ENCODE measurements at places on chromosomes 16 and 17. TPM values are rescaled to one million over a fixed set of nuclear protein-coding genes. Genes with fewer than 3 reads are reported as not detected.

PPM1E gene
- total RNA-seq, result not detected

CCL5 gene
- total RNA-seq, result not detected

DPEP3 gene
- not detected for total RNA-seq

SHISA9 gene
- total RNA-seq, result not detected

DNA sequence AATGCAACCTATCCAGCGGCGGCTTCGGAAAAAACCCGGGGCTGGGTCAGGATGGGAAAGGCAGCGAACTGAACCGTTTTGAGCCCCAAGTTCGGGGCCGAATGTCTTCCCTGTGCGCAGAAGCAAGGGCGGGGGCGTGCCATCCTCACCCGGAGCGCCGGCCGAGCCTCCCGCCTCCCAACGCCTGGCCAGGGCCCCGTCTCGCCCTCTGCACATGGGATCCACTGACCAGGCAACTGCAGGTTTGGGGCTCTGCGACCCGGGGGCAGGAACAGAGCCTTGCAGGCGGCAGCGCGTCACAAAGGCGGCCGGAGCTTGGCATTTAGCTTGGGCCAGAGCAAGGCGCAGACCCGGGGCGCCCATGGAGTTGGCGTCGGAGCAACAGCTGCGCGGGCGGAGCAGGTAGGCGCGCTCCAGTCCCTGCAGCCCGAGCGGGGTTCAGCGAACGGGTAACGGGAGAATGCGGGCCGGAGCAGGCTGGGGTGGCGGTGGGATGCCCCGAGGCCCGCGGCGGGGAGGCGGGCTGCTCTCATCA is at the start of gene FBXO39:
Gene FBXO39 (plus strand): TSS at position 345 of the 535 bp plus-strand sequence. CDS start 3,654 bp downstream, outside the sequence.
- no peak for DNase-seq

- DNase-seq, result no peak
These were observed 694.7 kb upstream of the SALL1 start for GRCh38 chr16:51845586-51846305.

GRCh38 chr17:76384222-76384986 is at the start of gene SPHK1:
Gene SPHK1, plus strand, starts transcription at chr17:76384609. Its CDS starts 1,036 bp downstream, at chr17:76385645.
- DNase-seq, result peak; percentile 89

DNA sequence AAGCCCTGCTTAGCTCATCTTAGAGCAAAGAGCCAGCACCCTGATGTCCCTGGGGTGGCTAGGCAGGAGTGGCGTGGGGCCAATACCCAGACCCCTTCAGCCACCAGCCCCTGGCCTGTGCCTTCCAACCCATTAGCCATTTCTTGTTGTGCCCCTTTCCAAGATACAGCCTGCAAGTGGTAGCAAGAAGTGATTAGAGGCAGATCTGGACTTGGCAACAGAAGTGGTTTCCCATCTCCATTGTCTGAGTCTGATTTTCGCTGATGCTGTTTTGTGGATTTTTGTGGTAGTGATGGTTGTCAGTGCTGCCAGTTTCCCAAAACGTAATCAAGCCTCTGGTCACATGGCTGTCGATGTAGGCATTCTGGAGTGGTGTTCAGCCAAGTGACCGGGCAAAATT is 25.7 kb downstream of the PLCD3 start:
- DNase-seq, result no peak

- DNase-seq, result no peak
These were observed 220.3 kb upstream of the MON1B start for GRCh38 chr16:76970745-76971099.

GRCh38 chr16:5354645-5355044 is 257.1 kb upstream of the EEF2KMT start:
- DNase-seq, result no peak

DNA sequence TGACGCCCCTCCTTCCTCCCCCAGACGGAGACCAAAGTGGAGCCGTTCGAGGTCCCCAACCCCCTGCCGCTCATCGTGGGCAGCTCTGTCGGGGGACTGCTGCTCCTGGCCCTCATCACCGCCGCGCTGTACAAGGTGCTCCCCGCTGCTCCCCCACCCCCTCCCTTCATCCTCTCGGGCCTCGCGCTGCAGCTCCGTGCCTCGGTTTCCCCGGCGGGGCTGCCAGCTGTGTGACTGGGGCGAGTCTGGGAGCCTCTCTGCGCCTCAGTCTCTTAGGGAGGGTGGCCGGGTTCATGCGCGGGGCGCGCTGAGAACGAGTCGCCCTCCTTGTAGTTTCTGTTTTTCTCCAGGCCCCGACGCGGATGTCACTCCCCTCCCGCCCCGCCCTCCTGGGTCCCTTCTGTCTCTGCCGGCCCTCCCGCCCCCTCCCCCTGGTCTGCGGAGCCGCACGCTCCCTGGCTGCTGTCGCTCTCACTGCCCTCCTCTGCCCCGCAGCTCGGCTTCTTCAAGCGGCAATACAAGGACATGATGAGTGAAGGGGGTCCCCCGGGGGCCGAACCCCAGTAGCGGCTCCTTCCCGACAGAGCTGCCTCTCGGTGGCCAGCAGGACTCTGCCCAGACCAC is 23.7 kb upstream of the ITGAX start:
- no peak for DNase-seq

GRCh38 chr16:83856792-83857191 is 42.1 kb upstream of the MLYCD start:
- DNase-seq, result no peak

DNA sequence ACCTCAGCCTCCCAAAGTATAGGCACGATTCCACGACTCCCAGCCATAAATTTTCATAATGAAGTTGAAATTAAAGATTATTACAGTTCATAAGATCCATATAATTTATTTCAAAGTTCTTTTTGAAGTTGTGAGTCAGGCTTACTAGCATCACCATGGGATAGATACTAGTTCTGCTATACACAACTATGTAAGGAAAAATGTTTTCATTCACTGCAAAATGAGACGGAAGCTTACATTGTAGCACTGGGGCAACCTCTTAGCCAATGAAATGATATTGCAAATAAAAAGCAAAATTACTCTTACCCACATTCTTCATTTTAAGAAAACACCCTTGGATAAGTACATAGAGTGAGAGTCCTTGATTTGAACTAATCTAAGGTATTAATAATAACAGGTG is 18.8 kb upstream of the MARCHF10 start:
- no peak for DNase-seq

DNA sequence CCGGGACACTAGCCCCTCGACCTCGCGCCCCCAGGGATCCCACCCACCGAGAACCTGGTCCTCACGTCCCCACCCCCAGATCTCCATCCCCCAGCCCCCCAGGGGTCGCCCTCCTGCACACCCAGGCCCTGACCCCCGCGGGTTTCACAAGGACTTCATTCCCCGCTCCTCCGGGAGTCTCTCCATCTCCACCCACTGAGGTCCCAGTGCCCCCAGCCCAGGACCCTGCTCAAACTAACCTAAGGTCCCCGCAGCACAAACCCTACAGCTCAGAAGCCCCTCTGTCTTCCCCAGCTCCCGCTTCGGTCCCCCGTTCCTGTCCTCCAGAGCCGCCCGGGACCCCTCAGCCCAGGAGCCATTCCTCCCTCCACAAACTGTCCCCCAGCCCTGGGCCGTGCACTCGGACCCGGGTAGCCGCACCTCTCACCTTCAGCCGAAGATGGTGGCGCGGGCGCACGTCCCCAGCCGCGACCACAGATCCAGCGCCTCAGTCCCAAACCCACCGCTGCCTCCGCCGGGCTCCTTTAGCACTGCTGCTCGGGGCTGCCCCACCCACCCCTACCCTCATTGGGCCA is at the start of gene MYH10:
Gene MYH10 (minus strand): TSS at position 499 of the 575 bp plus-strand sequence. CDS start 7,479 bp downstream, outside the sequence.
- DNase-seq, result no peak

DNA sequence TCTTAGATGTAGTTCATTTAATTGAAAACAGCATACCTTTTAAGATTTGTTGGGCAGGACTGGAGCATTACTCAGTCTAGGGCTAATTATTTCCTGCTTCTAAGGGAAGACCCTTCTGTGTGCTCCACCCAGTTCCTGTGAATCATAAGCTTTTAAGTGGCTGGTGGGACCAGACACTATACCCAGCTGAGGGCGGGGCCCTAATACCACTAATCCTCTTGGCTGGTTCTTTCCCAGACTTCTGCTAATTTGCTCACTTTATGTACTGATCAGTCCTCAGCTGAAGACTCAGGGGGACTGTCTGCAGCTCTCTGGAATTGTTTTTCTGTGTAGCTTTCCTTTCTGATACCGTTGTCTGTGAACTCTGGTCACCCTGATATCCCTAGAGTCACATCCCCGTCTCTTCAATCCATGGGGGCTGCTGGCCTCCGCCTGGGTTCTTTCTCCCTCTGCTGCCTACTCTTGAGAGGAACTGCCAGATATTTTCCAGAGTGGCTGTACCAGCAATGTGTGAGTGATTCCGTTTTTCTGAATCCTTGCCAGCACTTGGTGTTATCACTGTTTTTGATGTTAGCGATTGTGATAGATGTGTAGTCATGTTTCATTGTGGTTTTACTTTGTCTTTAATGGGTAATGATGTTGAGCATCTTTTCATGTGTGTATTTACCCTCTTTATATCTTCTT is 35.1 kb downstream of the MFSD11 start:
- DNase-seq, result peak; percentile 85

DNA sequence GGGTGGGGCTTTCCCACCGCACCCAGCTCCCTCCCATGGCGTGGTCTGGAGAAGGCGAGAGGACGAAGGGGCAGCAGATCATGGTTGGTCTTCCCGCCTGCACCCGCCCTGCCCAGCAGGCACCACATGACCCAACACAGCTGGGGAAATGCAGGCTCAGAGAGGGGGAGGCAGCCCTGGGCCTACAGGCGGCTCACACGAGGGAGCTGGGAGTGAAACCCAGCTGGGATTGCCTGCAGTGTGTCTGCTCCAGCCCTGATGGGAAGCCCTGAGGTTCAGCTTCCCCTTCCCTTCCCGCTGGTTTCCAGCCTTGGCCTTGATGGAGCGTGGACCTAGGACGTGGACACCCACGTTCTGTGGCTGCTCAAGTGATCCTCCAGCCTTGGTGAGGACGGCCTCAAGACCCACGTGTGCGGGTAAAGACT is 20.0 kb upstream of the PABPN1L start:
- DNase-seq, result no peak

Measured in PC-3 (cell line).